ENCODE measurements at places on chromosomes 2 and 18. TPM values are rescaled to one million over a fixed set of nuclear protein-coding genes. Genes with fewer than 3 reads are reported as not detected.

ARPC2 gene
- 323 TPM for total RNA-seq

GRCh38 chr2:85091838-85092237 lies 41.4 kb upstream of the TCF7L1 start:
- DNase-seq: no peak

GRCh38 chr2:6355886-6356761 lies 509.6 kb downstream of the CMPK2 start:
- DNase-seq: no peak

DNA sequence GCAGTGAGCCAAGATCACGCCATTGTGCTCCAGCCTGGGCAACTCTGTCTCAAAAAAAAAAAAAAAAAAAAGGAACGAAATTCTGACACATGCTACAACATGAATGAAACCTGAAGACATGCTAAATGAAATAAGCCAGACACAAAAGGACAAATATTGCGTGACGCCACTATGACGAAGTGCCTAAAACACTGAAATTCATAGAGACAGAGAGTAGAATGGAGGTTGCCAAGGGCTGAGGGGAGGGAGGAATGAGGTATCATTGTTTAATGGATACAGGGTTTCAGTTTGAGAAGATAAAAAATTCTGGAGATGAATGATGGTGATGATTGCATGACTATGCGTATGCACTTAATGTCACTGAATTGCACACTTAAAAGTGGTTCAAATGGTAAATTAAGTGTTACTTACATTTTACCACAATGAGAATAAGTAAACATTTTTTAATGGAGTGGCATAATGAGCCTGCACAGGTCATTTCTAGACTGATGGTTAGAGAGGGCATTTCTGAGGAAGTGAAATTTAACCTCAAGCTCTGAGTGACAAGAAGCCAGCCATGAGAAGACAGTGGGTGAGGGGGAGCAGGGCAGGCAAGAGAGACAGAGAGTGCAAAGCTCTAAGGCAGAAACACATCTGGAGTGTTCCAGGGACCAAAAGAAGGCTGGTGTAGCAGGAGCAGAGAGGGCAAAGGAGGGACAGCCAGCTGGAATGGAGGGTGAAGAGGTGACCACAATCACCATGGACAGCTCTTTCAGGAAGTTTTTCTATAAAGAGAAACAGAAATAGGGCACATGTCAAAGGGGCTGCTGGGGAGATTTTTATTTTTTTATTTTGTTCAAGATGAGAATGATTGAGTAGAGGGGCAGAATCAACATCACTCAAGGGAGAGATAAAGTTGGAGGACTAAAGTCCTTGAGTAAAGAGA lies 20.6 kb upstream of the EXOC6B start:
- DNase-seq: no peak

- no peak for DNase-seq
These were observed 104.3 kb downstream of the PRKCE start for GRCh38 chr2:45755585-45756335.

NDC80 gene
- total RNA-seq: 0.29 TPM

- no peak for DNase-seq
These were observed 10.8 kb downstream of the DLGAP1 start for GRCh38 chr18:4444306-4444705.

- DNase-seq: no peak
These were observed 441.5 kb upstream of the POU3F3 start for GRCh38 chr2:104412384-104412783.

NEU4 gene
- 1.1 TPM for total RNA-seq

STON1 gene
- total RNA-seq: 163 TPM

DNAJC5G gene
- total RNA-seq: not detected

DNA sequence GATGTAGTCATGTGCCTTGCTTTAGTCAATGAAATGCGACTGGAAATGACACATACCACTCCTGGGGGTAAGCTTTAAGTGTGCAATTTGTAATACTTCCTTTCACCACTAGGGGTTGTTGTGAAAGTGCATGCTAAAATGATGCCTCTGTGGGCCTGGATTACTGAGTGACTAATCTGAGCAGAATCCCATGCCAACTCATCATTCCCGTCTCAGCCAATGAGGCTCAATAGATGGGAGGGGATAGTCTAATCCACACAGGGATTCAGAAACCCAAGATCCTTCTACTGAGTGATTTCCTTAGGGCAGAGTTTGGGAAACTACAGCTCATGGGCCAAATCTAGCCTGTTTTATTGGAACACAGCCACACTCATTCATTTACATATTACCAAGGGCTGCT lies 54.0 kb downstream of the HRH4 start:
- DNase-seq: no peak

DNA sequence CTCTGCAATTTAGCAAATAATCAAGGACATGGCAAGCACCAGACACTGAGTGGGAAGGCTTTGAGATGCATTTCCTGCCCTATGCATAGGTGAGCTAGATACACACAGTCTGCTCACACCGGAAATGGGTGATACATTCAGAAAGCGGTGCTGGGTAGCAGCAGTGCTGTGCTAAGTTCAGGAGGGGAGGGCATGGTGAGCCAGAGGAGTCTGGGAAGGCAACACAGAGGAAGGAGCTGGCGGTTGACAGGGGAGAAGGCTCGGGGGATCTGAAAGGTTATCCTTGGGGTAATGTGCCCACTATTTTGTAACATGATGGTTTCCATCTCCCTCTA lies 57.4 kb upstream of the EPAS1 start:
- DNase-seq: no peak

DNA sequence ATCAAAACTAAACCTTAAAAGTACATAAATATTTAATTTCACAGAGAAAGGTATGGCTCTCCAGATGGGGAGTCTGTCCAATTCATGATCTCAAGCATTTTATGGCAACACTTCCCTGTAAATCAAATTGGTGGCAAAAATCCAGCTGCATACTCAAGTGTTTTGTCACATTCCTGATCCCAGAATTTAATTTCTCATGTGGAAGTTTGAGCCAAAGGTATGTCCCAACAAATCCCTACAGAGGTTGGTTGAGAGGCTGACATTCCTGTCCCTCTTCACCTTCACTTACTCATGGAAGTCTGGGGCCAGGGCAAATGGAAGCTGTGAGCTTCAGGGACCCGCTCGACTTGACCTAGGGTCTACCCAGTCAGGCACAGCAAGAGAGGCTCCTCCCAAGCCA lies 17.7 kb downstream of the KLF7 start:
- no peak for DNase-seq

DNA sequence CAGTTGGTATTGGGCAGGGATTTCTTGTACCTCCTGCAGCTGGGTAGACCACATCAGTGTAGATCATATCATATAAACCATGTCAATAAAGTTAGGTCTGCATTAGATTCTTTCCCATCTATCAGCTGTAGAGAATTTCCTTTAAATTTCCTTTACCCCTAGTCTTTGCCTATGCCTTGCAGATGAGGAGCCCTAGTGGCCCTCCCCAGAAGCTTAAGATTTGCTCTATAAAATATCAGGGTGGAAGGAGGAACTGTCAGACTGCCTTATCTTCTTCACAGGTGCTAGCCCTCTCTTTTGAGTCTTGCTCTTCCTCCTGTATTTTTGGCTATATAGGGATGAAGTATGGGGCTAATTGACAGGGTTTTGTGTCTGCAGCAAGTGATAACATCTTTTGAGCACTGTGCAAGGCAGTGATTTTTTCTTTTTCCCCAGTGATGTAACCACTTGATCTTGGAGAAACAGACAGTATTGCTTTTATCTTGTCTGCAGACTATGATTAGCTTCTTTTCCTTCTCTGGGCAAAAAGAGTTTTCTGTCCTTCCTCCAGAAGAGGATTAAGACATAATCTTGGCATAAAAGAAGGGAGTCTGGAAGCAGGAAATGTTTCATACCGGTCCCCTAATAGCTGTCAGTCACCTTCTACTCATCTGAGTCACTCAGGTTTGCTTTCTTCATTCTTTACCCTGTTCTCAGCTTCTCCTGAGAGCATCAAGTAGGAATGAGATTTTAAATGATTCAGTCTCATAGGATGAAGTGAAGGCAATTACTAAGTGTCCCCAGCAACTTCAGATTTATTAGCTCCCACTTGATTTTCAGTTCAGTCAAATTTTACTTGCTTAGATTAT lies 286.4 kb downstream of the CDH19 start:
- no peak for DNase-seq

- no peak for DNase-seq
These were observed 454.3 kb upstream of the MEX3C start for GRCh38 chr18:51651761-51652160.

DNA sequence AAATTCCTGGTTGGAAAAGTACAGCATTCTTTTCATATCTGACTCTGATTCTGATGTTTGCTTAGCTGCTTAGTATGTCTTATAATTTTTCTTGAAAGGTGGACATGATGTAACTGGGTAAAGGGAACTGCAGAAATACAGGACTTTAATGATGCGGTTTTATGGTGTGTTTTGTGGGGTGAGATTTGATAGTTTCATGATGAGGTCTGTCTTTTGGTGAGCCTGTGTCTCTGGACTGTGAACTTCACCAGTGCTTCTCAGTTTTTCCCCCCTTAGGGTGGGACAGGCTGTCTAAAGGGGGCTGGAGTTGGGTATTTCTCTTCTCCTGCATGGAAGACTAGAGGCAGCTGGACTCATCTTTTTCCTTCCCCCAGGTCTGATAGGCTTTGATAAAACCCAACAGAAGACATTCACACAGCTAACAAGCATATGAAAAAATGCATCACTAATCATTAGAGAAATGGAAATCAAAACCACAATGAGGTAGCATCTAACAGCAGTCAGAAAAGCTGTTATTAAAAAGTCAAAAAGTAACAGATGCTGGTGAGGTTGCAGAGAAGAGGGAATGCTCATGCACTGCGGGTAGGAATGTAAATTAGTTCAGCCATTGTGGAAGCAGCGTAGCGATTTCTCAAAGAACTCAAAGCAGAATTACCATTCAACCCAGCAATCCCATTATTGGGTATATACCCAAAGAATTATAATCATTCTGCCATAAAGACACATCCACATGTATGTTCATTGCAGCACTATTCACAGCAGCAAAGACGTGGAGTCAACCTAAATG lies 77.6 kb downstream of the EPC2 start:
- DNase-seq: no peak

DNA sequence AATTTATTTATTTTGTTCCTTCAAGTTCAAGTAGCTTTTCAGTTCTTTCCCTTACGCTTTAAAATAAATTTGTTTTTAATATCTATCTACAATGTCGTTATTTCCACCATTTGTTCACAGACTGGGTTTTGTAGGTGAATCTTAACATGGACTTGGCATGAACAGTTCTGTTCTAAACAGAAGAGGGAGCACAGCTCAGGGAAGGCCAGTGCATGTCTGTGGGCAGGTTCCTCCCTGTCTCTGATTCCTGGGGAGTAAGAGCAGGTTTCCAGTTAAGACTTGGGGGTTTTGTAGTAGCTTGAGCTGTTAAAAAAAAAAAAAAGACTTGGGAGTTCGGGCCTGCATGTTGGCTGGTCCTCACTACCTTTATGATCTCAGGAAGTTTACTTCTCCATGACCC lies 11.1 kb downstream of the TTL start:
- DNase-seq: no peak

DNA sequence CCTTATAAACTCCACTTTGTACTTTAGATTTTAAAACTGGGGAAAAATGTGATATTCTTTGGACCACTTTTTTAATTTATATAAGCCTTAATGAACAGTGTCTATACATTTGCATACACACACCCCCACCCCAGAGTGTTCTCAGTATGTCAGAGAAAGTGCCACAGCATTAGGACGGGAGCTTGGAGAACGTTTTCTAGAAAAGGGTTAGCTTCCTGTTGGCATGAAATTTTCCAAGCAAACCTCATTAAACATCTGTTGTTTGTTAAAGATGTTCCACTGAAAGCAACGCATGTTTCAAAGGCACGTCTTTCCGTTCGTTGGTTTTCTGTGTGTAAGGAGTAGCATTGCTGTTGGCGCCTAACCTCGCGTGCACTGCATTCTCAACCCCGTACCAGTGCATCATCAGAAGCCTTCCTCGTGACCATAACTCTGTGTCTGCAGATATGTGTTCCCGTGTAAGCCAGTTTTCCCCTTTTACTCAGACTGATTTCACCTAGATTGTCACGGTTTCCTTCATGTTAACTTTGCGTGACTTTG lies 228.5 kb downstream of the ALPK2 start:
- DNase-seq: no peak

PTPN18 gene
- total RNA-seq: 52.2 TPM

GRCh38 chr2:74944987-74945787 lies 13.3 kb upstream of the POLE4 start:
- no peak for DNase-seq

GRCh38 chr18:58674863-58675472 lies 3.7 kb downstream of the MALT1 start:
- no peak for DNase-seq

GRCh38 chr2:10412380-10412779 lies 35.7 kb downstream of the ODC1 start:
- DNase-seq: no peak

GRCh38 chr2:235127931-235128330 lies 176.1 kb downstream of the SH3BP4 start:
- no peak for DNase-seq

- peak; percentile 86 for DNase-seq
These were observed 687 bp downstream of the CTDP1 start for GRCh38 chr18:79680100-79680879.

SERPINB11 gene
- not detected for total RNA-seq

GRCh38 chr2:42090216-42090615 lies 42.4 kb downstream of the PKDCC start:
- no peak for DNase-seq

DNA sequence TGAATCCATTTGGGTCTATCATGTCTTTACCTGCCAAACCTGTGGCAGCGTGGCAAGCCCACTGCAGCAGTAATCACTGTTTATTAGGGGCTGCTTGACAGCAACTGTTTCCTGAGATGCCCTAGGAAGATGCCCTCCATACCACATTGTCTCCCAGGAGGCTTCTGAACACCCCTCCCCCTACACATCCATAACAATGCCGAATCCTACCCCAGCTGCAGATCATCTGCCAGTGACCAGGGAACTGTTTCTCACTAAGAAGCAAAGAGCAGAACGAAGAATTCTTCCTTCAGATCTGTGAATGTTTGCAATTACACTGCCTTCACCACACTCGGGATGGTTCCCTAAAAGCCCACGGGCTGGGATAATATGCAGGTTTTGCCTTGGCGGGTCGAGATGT lies 127.8 kb downstream of the VIT start:
- no peak for DNase-seq

DNA sequence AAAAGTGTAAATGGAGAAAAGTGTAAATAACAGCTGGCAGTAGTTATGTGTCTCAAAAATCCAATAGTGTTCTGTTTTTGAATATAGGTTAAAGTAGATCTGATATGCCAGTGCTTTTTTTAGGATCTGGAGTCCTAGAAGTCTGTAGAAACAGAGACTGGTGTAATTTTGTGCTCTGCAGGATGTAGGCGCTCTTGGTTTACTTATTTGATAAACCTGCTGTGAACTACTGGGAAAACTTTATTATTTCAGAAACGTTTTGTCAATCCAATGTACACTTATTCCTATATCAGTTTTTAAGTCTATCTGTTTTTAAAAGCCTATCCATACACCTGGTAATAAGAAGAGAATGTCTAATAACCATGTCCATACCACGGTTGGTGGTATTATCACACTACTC lies 530.8 kb upstream of the ZNF804A start:
- no peak for DNase-seq

GRCh38 chr2:28528206-28528605 lies 32.3 kb downstream of the PLB1 start:
- DNase-seq: peak; percentile 57

GRCh38 chr2:29706171-29706720 lies 215.1 kb downstream of the ALK start:
- no peak for DNase-seq

- no peak for DNase-seq
These were observed 15.1 kb downstream of the CYRIA start for GRCh38 chr2:16650287-16651249.

Data from mesenteric fat pad (tissue), 1 donor.